Common myeloid progenitor, CD34-positive (primary cell): ENCODE measurements at places on chromosomes 16 and 17.

- no peak for DNase-seq
- no peaks in the 10 kb centered on the region for H3K27me3 ChIP-seq
- peaks cover 16% of the 10 kb centered on the region for H3K36me3 ChIP-seq
- no peak overlapping the region for H3K27ac ChIP-seq
- H3K4me1 ChIP-seq, result peaks cover 24% of the 10 kb centered on the region
- H3K4me3 ChIP-seq, result no peak overlapping the region
These were observed 21.3 kb upstream of the HEXD start for GRCh38 chr17:82396601-82397435.

DNA sequence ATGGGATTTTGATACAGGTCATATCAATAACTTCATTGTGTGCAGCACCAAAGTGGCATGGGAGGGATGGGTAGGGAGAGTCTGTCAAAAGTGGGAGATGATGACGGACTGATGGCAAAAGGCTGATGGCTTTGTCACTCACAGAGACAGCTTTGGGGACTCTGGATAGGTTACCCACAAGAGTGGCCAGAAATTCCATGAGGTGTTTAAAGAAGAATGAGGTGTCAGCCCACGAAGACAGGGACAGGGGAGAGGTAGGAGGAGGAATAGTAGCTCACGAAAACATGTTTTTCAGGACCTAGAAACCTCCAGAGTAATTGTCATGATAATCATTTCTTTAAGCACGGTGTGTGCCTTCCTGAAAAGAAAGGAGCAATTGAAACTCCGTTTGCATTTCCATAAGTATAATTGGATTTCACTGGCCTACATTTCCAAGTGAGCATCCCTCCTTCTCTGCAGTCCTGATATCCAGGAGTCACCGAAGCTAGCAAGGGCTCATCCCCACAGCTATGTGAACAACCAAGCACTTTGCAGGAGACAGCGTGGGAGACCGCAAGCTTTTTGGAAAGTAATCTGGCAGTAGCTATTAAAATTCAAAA lies 60.0 kb downstream of the HSD17B2 start:
- H3K4me1 ChIP-seq, result no peaks in the 10 kb centered on the region
- no peak overlapping the region for H3K27ac ChIP-seq
- DNase-seq, result no peak
- no peak overlapping the region for H3K4me3 ChIP-seq
- peaks cover 10% of the 10 kb centered on the region for H3K27me3 ChIP-seq
- no peaks in the 10 kb centered on the region for H3K36me3 ChIP-seq

DNA sequence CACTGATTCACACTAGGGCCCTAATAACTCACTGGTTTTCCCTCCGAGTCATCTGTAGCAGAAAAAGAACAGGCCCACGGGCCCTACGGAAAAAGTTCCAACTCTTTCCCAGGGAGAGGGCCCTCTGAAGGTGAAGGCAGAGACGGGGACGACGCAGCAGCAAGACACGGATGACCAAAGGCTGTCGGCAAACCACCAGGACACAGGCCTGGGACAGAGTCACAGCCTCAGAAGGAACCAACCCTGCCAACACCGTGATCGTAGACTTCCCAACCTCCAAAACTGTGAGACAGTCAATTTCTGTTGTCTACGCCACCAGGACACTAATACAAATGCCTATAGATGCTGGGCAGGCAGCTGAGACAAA lies 5.2 kb upstream of the SPHK1 start:
- H3K27me3 ChIP-seq, result no peaks in the 10 kb centered on the region
- H3K4me3 ChIP-seq, result no peak overlapping the region
- no peak overlapping the region for H3K27ac ChIP-seq
- no peaks in the 10 kb centered on the region for H3K36me3 ChIP-seq
- H3K4me1 ChIP-seq, result peaks cover 39% of the 10 kb centered on the region

DNA sequence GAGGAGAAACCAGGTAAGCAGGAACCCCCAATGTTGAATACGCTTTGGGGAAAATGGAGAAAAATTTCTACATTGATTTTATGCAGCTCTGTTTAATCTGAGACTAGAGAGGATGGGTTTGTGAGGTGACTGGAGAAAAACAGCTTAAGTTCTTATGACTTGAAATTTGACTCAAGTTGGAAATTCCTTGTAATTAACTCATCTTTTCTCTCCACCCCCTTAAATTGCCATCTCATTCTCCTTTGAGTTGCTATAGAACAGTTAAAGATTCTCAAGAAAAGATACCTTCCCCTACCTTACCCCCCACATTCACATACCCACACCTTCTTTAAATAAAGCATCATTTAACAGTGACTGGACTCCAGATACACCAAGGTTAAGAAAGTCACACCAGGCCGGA lies 24.2 kb downstream of the ZNRF1 start:
- H3K27ac ChIP-seq, result no peak overlapping the region
- no peak for DNase-seq
- peaks cover 6% of the 10 kb centered on the region for H3K36me3 ChIP-seq
- H3K4me3 ChIP-seq, result no peak overlapping the region
- H3K27me3 ChIP-seq, result no peaks in the 10 kb centered on the region

- no peak overlapping the region for H3K27ac ChIP-seq
- peaks cover 30% of the 10 kb centered on the region for H3K4me1 ChIP-seq
- peak overlapping the region; percentile 14 for H3K4me3 ChIP-seq
- no peaks in the 10 kb centered on the region for H3K36me3 ChIP-seq
- DNase-seq, result peak; percentile 76
- no peaks in the 10 kb centered on the region for H3K27me3 ChIP-seq
These were observed 3.8 kb upstream of the DNAH2 start for GRCh38 chr17:7713782-7714181.

- no peak for DNase-seq
- H3K27me3 ChIP-seq, result peaks cover 18% of the 10 kb centered on the region
- no peak overlapping the region for H3K27ac ChIP-seq
- no peaks in the 10 kb centered on the region for H3K36me3 ChIP-seq
- no peaks in the 10 kb centered on the region for H3K4me1 ChIP-seq
- no peak overlapping the region for H3K4me3 ChIP-seq
These were observed 34.2 kb upstream of the ACSM2B start for GRCh38 chr16:20610211-20610891.

DNA sequence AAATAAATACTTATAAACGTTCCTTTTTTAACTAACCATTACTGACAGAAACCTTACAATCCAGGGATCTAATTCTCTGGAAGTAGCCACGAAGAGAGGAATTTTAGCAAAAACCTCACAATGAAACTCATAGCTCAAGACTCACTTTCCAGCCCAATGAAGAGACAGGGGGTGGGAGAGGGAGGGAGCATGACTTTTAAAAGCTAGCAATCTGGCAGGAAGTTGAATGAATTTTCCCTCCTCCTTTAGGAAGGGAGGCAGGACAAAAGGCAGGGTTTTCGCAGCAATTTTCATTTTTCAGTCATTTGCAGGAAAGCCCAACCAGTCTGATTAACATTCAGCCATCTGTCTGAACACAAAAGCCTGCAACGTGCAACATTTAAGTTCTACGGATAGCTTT lies 381.5 kb upstream of the PSMD7 start:
- no peak overlapping the region for H3K4me3 ChIP-seq
- no peak overlapping the region for H3K27ac ChIP-seq
- no peaks in the 10 kb centered on the region for H3K4me1 ChIP-seq
- no peak for DNase-seq
